ENCODE measurements at places on chromosomes 16 and 17.

DNA sequence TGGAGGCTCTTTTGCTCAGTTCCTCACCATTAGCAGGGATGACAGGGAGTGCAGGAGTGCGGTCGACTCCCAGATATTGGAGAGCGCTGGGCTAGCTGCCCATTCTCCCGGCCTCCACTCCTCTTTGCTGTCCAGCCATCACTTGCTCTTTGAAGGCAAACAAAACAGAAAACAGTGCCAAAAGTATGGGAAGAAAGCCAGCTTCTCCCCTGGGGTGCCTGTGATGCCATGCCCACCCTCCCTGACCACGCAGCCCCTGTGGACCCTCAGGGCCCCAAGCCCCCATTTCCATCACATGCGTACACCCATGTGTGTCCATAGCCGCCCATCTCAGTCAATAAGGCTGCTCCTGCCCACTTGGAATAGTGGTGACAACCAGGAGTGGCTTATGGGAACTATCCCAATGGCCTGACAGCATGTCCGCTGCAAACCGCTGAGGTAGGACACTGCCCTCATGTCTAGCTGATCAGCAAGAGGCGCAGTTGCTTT, 30.0 kb downstream of the MAPT start:
- no peak for DNase-seq

DNA sequence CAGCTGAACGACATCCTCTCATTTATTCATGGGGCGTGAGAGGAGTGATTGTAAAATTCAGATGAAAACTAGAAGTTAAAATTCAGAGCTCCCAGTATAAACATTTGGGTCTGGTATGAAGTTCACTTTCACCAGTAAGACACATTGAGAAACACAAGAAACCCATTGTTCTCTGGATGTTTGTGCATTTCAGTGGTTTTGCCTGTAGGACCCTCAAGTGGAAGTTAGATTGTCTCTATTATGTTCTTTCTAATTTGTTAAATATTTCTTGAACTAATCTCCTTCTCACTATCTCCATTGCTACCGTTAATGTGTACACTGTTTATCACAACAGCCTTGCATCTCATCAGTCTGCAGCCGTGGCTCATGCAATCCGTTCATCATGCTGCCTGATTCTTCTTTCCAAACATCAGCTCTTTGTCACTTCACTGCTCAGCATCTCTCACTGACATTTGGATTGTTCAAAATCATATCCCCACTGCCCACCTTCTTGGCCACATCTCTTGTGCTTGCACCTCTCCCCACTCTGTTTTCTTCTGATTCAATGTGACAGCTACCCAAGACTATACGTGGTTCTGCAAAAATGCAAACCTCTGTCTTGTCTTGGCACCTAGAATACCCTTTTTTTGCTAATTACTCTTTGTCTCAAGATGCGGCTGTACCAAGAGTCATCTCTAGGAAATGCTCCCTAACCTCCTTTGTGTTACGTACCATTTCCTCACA, 49.5 kb downstream of the HLF start:
- no peak for DNase-seq

GRCh38 chr16:81823111-81823510, 44.0 kb downstream of the PLCG2 start:
- peak; percentile 61 for DNase-seq

- no peak for DNase-seq
Measured at GRCh38 chr17:41567317-41567716, 4.5 kb downstream of the KRT9 start.

- peak; percentile 73 for DNase-seq
Measured at GRCh38 chr16:17303101-17303500, 167.7 kb downstream of the XYLT1 start.

DNA sequence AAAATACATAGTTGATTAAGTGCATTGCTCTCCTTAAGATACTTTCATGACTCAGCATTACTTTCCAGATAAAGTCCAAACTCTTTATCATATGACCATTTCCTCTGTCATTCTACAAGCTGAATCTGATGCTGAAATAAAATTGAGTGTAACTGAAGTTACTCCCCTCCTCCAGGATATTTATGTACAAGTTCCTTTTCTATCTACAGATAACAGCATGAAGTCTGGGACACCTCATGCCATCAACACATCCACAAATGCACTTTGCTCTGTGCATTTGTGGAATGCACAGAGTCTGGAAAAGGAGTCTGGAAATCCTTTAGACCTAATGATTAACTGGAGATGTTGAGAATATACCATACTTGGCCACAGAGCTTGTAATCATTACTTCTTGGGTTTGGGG, 60.5 kb downstream of the ACSM2B start:
- no peak for DNase-seq

GRCh38 chr17:41672153-41672552, 16.5 kb upstream of the EIF1 start:
- no peak for DNase-seq
